ENCODE measurements at places on chromosomes 2 and 18.

DNA sequence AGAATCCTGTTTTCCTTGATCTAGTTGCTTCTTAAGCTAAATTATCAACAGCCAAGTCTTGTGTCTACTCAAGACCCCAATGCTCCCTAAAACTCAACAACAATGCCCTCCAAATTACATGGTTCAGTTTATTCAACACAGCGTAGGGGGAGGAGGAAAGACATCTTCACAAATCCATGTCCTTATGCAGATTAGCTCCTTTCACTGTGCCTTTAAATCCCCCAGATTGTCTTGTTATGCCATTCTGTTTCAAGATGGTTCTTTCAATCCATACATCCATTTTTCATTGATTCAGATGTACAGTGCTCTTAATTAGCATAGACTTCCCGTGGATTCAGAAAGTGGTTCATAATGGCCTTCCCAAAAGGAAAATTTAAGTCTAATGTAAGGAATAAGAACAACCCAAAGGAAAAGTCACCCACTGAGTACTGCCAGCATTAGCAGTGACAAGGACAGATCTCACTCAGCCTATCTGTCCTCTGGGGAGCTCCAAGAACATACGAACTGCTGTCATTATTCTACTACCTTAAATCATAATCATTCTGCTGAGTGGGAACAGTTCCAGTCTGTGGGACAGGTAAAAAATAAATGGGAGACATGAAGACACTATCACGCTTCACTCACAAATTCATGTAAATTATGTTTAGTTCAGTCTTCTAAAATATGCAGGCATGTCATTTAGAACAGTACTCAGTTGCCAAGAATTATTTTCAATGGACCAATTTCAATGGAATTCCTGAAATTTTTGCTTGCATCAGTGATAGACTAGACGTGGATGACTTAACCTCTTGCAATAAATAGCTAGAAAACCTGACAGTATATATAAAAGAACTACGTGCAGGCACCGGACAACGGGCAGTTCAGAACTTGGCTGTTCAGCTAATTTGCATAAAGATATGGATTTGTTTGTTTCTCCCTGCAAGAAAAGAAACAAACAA lies 58.9 kb upstream of the RNU4ATAC start:
- DNase-seq, result no peak

GRCh38 chr2:238882082-238882755 lies 34.3 kb downstream of the TWIST2 start:
- no peak for DNase-seq

DNA sequence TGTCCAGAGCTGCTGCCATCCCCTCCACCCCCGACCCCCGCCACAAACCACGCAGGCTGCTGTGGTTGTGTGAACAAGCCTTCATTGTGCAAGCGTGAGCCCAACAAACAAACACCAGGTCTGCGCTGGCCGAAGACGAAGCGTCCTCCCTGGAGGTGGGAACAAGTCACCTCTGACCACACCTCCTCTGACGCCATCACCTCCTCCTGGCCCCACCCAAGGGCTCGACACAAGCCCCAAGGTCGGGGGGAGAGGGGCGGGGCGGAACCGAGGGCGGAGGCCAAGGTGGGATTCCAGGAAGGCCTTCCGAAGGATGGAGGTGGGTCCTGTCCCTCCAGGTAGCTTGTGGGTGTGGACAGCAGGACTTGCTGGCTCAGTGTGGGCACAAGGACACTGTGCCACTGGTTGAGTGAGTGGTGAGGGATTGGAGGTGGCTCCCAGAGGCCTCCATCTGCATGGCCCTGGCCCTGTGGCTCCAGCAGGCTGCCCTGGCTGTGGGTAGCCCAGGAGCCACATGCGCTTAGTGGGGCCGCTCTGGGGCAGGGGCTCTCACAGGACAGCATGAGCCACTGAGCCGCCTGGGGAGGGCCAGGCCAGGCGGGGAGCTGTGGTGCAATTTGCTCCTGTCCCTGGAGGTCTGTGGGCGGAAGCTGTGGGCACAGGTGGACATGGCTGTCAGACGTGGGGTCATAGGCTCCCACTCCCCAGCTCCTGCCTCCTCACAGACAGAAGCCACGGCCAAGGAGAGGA lies 7.4 kb upstream of the GPR17 start:
- no peak for DNase-seq

- DNase-seq, result no peak
Measured at GRCh38 chr2:125095826-125096225, 1070.7 kb downstream of the CNTNAP5 start.

- no peak for DNase-seq
Measured at GRCh38 chr2:80322311-80322920, 17.9 kb upstream of the LRRTM1 start.

DNA sequence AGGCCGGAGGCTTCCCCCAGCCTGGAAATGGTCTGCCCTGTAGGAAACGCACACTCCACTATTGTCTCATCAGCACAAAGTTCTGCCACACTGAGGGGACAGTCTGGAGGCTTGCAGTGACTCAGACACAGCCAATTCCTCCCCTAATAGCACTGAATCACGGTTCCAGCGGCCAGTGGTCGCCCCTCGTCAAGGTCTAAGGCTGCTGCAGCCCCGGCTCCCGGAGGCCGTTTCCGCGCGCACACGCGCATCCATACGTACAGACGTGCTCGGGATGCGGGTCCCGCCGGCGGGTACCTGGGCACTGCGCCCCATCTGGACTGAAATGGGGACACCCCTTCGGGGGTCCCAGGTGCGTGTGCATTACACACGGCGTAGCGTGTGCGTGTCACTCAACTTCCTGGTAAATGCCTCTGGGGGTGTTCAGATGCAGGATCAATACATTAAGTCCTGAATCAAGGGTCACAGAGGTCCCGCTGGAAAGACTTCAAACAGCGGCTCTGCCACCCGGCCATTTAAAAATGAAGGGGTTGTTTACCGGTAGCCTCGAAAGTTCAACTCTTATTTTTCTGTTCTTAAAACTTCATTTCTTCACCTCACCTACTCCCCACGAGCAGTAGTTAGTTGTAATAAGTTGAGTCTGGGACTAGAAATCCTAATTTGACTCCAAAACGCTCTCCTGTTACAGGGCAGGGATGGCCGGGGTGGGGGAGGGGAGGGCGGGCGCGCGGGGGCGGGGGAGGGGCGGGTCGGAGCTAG lies 572 bp upstream of the ZNF516 start:
- DNase-seq, result no peak

- DNase-seq, result no peak
Measured at GRCh38 chr2:890791-891190, 59.9 kb upstream of the SNTG2 start.

GRCh38 chr2:22691666-22692065 lies 693.3 kb upstream of the KLHL29 start:
- DNase-seq, result no peak

DNA sequence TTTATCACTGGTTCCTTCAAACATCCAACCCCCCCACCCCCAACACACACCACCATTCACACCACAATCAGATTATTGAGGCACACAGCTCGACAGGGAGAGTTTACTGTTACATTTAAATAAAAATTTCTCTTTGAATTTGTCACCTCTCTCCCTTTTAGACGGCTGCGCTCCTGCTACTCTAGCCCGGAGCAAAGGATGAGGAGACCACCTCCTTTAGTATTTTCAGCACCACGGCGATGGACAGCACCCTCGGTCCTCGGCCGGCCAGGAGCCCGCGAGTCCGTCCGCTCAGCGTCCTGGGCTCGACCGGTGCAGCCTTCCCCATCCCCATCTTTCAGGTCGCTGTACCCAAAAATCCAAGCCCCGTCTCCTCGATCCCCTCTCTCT lies 892 bp downstream of the CELF4 start:
- DNase-seq, result peak; percentile 73

DNA sequence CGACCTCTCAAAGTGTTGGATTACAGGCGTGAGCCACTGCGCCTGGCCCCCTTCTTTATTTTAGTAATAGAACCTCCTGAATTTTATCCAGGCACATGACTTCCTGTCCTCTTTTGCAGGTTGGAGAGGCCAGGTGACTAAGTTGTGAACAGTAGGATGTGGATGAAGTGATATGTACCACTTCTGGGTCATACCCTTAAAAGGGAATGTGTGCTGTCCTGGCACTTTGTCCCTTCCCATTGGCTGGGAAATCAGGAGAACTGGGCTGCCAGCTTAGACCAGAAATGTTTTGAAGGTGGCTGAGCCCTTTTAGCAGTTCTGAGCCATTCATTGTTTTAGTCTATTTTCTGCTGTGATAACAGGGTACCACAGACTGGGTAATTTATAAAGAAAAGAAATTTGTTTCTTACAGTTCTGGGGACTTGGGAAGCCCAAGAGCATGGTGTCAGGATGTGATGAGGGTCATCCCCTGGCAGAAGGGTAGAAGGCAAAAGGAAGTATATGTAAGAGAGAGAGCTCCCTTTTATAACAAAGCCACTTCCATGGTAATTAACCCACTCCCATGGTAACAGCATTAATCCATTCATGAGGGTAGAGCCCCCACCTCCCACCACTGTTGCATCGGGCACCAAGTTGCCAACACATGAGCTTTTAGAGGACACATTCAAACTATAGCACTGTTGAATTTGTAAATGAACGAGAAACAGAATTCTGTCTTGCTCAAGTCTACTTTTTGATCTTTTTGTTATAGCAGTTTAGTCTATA lies 79.1 kb downstream of the TTC27 start:
- no peak for DNase-seq

- no peak for DNase-seq
Measured at GRCh38 chr2:237714690-237715458, 83.7 kb upstream of the RBM44 start.

DNA sequence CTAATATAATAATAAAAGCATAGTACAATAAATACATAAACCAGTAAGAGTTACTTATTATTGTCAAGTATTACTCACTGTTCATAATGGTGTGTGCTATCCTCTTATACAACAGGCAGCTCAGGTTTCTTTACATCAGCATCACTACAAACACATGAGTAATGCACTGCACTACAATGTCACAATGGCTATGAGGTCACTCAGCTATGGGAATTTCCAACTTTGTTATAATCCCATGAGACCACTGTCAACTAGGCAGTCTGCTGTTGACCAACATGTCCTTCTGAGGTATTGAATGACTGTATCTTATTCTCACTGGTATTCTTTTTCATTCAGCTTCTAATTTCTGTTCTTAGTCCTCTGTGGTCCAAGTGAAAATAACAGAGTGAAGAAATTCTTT lies 250.4 kb upstream of the DSEL start:
- no peak for DNase-seq

DNA sequence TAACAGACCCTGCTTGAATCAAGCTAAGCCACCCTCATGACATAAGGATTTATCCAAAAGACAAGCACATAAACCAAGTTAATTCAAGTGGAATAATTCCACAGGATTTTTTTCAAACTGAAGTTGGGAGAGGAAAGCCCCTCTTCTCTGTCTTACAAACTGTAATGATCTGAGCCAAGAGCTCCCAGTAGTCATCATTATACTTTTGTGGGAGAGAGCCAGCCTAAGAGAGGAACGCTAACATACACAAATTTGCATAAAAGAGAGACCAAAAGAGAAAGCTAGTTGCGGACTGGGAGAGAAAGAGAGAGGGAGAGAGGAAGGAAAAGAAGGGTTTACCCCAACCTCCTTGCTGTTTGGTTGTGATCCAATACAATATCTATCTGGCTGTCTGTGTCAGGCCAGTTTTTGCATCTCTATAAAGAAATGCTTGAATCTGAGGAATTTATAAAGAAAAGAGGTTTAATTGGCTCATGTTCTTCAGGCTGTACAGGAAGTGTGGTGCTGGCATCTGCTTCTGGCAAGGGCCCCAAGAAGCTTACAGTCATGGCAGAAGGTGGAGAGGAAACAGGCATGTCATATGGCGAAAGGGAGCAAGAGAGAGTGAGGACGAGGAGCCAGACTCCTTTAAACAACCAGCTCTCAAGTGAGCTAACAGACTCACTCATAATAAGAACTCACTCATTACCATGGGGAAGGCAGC lies 20.8 kb upstream of the PUM2 start:
- no peak for DNase-seq

DNA sequence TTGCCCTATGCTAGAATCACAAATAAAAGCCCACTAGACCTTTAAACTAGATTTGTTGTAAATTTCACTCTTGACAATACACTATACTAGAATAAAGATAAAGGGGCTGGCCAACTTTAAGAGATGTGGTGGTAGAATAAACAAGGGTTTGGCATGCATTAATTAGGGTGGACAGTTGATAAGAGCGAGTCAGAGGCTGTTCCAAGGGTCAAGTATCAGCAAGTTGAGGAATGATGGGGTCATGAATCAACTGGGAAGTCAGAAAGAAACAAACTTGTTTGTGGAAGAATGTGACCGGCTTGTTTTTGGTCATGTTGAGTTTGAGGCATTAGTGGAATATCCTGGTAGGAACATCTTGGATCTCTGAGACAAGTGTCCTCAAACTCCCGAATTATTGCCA lies 398.3 kb upstream of the TNP1 start:
- DNase-seq, result no peak

GRCh38 chr2:72708236-72708635 lies 117.6 kb downstream of the EXOC6B start:
- no peak for DNase-seq

GRCh38 chr2:108927936-108928659 lies 60.9 kb downstream of the EDAR start:
- no peak for DNase-seq
